ENCODE measurements at places on chromosomes 5 and 9.
A peak's percentile ranks its signal among the peaks of the same experiment; 100 is the strongest.

GRCh38 chr5:179767496-179768100, 26.2 kb upstream of the LTC4S start:
- H3K27me3 ChIP-seq, result no peaks in the 10 kb centered on the region
- H3K27ac ChIP-seq, result no peak overlapping the region

GRCh38 chr9:107883496-107884124, 394.0 kb upstream of the KLF4 start:
- peak; percentile 60 for DNase-seq
- no peak overlapping the region for H3K27ac ChIP-seq
- H3K27me3 ChIP-seq, result no peaks in the 10 kb centered on the region
- H3K4me1 ChIP-seq, result no peaks in the 10 kb centered on the region
- H3K4me3 ChIP-seq, result no peak overlapping the region

DNA sequence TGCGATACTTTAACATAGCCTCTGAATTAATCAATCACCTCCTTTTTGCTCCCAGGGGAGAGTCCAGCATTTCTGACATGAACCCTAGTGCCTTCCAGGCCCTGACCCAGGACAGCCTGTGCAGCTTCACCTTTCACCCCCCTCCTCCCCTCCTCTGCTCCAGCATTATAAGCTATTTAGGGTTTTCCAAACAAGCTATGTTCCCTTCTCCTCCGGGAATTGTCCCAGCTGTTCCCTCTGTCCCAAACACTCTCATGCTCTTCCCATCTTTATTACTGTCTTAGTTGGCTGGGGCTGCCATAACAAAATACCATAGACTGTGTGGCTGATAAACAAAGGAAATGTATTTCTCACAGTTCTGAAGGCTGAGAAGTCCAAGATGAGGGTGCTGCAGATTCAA, 161.5 kb downstream of the EBF1 start:
- H3K27me3 ChIP-seq, result no peaks in the 10 kb centered on the region
- H3K27ac ChIP-seq, result no peak overlapping the region
- no peak for DNase-seq
- no peak overlapping the region for H3K4me3 ChIP-seq
- H3K36me3 ChIP-seq, result no peaks in the 10 kb centered on the region

DNA sequence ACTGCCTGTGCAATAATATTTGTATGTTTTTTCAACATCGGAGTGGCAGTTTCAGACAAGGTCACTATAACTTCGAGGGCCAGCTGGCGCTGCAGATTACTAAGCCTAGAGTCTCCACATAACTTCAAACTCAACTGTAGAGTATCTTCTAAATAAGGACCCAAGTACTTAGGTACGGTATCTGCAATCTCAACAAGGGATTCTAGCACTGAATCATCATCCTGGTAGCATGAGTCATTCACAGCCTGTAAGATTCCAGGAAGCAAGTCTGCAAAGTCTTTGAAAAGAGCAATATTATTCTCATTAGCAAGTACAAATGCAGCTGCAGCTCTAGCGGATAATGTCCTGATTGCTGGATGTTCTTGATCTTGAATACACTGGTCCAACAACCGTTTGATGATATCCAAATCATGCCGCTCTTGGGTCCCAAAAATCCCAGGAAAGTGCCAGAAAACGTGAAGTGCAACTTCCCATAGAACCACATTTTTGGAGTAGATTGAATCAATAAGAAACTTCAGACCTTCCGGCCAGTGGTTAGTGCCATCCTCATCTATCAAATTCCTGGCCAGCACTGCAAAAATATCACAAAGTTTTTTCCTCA, 654 bp downstream of the RANBP6 start:
- H3K27me3 ChIP-seq, result no peaks in the 10 kb centered on the region
- peak overlapping the region; percentile 88 for H3K27ac ChIP-seq
- H3K4me1 ChIP-seq, result peaks cover 11% of the 10 kb centered on the region
- H3K4me3 ChIP-seq, result peak overlapping the region; percentile 69
- no peaks in the 10 kb centered on the region for H3K36me3 ChIP-seq
- no peak for DNase-seq

DNA sequence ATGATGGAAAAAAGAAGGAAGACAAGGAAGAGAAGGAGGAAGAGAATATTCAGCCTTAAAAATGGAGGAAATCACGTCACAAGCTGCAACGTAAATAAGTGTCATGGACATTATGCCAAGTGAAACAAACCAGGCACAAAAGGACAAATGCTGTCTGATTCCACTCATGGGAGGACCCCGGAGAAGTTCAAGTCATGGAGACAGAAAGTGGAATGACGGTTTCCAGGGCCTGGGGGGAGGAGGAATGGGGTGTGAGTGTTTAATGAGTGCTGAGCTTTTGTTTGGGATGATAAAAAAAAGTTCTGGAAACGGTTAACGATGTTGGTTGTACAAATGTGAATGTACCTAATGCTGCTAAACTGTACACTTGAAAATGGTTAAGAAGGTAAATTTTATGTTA, 439.5 kb downstream of the GADD45G start:
- no peaks in the 10 kb centered on the region for H3K4me1 ChIP-seq
- no peaks in the 10 kb centered on the region for H3K36me3 ChIP-seq
- no peaks in the 10 kb centered on the region for H3K27me3 ChIP-seq
- H3K4me3 ChIP-seq, result no peak overlapping the region

DNA sequence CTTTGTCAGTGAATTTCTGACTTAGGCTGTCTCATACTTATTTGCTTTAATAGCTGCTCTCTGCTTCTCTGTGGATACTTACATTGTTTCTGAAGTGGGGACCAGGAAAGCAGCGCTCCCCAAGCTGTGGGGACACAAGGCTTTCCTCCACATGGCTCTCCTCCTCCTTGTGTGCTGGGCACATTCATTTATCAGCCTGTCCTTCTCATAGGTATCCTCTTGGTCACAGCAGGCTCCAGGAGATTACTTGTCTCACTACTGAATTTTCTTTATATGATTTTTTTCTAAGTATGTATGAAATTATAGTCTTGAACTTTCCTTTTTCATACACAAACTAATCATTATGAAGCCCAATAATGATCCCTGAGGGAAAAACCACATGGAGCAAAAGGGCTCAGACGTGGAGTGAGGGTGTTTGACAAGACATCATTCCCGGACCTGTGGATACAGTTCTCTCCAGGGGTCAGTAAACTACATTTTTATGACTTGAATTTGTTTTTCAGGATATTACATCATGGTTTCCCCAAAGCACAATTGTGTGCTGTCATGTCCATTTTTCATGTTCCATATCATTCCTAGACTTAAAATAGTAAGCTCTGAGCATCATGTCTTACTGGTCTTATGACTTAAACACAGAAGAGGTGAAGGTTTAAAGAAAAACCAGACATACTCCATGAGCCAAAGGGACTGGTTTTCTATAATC, 234.5 kb downstream of the PCSK1 start:
- H3K36me3 ChIP-seq, result no peaks in the 10 kb centered on the region
- no peak for DNase-seq
- H3K4me1 ChIP-seq, result no peaks in the 10 kb centered on the region

GRCh38 chr5:17769277-17769676, 135.0 kb downstream of the TAF11L14 start:
- H3K27me3 ChIP-seq, result no peaks in the 10 kb centered on the region
- DNase-seq, result no peak
- no peaks in the 10 kb centered on the region for H3K36me3 ChIP-seq
- H3K4me3 ChIP-seq, result no peak overlapping the region

GRCh38 chr5:11547730-11548129, 356.5 kb downstream of the CTNND2 start:
- no peaks in the 10 kb centered on the region for H3K36me3 ChIP-seq
- H3K27me3 ChIP-seq, result no peaks in the 10 kb centered on the region
- H3K4me1 ChIP-seq, result no peaks in the 10 kb centered on the region
- DNase-seq, result no peak
- H3K4me3 ChIP-seq, result no peak overlapping the region

DNA sequence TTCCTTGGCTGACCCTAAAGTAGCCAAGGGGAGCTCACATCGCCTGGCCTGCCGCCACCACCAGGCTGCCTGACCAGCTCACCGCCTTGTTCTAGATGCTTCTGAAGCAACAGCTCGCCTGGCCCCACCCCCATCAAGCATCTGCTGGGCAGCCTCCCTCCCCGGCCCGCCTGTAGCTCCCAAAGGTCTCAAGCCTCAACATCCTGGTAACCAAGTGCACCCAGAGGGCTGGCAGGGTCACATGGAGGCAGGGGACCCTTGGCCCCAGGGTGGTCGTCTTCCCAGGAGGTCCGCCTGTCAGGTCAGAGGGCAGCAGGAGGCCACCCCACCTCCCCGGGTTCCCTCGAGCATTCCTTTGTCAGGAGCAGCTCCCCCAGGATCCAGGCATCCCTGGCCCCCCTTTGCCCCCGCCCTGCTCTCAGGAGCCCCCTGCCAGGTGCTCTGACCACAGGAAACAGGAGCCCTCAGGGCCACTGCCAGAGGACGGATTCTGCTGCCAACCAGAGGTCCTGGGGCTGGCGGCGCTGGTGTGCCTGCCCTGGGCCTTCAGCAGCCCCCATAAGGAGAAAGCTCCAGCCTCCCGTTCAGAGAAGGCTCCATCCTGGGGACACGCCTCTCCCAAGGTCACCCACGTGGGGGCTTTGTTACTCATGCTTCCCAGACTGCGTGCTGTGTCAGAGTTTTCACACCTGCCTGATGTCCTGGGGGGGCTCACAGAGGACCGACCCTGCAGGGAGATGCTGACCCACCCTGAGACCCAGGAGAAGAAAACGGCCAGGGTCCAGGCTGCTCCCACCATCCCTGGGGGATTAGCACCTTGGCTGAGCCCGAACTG, 3.5 kb upstream of the LRRC14B start:
- H3K4me3 ChIP-seq, result no peak overlapping the region
- H3K36me3 ChIP-seq, result no peaks in the 10 kb centered on the region
- H3K4me1 ChIP-seq, result no peaks in the 10 kb centered on the region

GRCh38 chr5:120808606-120809005, 344.5 kb downstream of the PRR16 start:
- H3K27me3 ChIP-seq, result no peaks in the 10 kb centered on the region
- H3K27ac ChIP-seq, result no peak overlapping the region
- H3K4me1 ChIP-seq, result no peaks in the 10 kb centered on the region
- DNase-seq, result no peak
- no peak overlapping the region for H3K4me3 ChIP-seq

DNA sequence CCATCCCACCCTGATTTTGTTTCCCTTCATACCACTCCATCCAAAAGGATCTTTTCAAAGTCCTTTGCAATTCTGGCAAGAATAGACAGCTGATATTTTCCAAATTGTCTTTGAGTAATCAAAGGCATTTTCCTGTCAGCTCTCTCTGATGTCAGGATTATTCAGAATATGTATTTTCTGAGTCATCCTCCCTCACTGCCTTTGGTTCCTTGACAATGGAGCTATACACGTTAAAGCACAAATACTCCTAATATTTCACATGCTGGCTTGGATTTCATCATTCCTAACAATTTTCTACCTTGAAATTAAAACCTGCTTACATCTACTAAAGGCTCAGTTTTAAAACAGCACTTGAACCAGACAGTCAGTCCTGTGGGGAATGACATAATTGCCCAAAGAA, 379.4 kb downstream of the GADD45G start:
- no peak overlapping the region for H3K4me3 ChIP-seq
- no peaks in the 10 kb centered on the region for H3K4me1 ChIP-seq
- no peak for DNase-seq
- no peaks in the 10 kb centered on the region for H3K27me3 ChIP-seq
- H3K27ac ChIP-seq, result no peak overlapping the region

DNA sequence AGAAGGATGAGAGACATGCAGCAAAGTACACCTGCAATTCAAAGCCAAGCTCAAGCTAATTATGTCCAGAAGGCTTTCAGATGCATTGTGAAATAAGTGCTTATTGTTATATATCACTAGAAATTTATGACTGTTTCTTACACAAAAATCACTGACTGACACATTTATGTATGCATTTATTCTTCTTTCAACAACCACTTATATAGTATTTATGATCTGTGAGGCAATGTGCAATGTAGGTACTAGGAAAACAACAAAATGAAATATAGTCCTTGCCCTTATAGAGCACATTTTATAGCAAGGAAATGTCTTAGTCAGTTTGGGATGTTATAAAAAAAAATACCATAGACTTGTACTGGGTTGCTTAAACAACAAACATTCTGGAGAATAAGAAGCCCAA, 167.6 kb downstream of the YIPF5 start:
- H3K4me3 ChIP-seq, result no peak overlapping the region
- no peaks in the 10 kb centered on the region for H3K36me3 ChIP-seq
- no peaks in the 10 kb centered on the region for H3K27me3 ChIP-seq
- no peak overlapping the region for H3K27ac ChIP-seq
- no peaks in the 10 kb centered on the region for H3K4me1 ChIP-seq

- DNase-seq, result peak; percentile 81
- no peaks in the 10 kb centered on the region for H3K27me3 ChIP-seq
- no peak overlapping the region for H3K4me3 ChIP-seq
- H3K36me3 ChIP-seq, result no peaks in the 10 kb centered on the region
Observed at GRCh38 chr9:131436376-131436775, 42.5 kb downstream of the PRRC2B start.

GRCh38 chr9:69646810-69647209, 25.4 kb downstream of the APBA1 start:
- no peaks in the 10 kb centered on the region for H3K4me1 ChIP-seq
- H3K4me3 ChIP-seq, result no peak overlapping the region
- H3K27ac ChIP-seq, result no peak overlapping the region
- no peaks in the 10 kb centered on the region for H3K27me3 ChIP-seq
- no peak for DNase-seq
- H3K36me3 ChIP-seq, result no peaks in the 10 kb centered on the region

DNA sequence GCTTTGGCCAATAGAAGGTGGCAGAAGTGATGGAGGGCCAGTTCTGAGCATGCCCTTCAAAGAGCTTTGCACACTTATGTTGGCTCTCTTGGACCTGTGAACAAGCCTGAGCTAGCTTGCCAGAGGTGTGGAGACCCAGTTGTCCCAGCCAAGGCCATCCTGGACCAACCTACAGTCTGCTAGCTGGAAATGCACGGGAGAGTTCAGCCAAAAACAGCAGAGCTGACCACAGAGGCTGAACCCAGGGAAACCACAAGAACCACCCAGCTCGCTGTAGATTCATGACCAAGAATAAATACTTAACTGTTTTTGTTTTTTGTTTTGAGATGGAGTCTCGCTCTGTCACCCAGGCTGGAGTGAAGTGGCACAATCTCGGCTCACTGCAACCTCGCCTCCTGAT, 65.4 kb upstream of the HAND1 start:
- no peak overlapping the region for H3K27ac ChIP-seq
- no peak overlapping the region for H3K4me3 ChIP-seq
- no peaks in the 10 kb centered on the region for H3K4me1 ChIP-seq
- no peak for DNase-seq
- no peaks in the 10 kb centered on the region for H3K27me3 ChIP-seq
- no peaks in the 10 kb centered on the region for H3K36me3 ChIP-seq

DNA sequence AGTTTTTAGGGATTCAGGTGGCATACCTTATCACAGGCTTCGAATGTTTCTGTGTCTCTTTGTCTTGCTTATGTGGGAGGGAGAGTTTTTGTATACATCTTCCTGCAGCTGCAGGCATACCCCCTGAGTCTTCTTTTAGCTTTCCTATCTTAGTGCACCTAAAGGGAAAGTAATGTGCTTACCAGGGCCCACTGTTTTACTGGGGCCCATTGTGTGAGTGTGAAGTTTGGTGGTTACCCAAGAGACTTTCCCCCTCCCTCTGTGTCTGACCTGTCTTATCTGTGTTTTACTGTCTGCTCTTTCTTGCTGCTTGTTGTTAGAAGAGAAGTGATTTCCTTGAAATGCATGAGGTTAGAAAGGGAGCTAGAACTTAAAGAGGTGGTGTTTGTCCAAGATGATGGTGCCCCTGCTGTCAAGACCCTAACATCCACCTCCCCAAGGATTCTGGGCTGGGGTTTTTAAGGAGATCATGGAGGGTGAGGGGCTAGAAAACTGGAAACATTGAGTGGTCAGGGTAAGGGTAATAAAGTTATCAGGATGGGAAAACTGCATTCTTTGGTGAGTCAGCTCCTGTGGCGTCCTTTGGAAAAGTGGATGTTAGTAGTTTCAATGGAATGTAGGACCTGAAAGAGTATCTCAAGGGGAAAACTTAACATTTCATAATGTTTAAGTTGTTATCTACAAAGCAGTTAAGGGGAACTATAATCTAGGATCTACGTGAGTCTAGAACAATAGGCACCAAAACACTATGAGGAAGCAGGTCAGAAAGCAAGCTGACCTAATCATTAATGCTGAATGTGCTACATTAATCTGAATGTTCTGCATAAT, 583.5 kb upstream of the TUSC1 start:
- H3K4me3 ChIP-seq, result no peak overlapping the region
- no peak overlapping the region for H3K27ac ChIP-seq
